ENCODE measurements at places on chromosomes 12 and 14. TPM values are rescaled to one million over a fixed set of nuclear protein-coding genes. Genes with fewer than 3 reads are reported as not detected.

Gene ZNF384
- polyA plus RNA-seq: 86.3 TPM

Gene RIN3
- 15.6 TPM for polyA plus RNA-seq

Gene SLC25A21
- polyA plus RNA-seq: 0.58 TPM

Gene GPRC5D
- polyA plus RNA-seq: 2.4 TPM

Gene TAS2R8
- not detected for polyA plus RNA-seq

Gene GLS2
- polyA plus RNA-seq: 1.5 TPM

Gene TCL1B
- 0.03 TPM for polyA plus RNA-seq

Gene PPFIA2
- 2.4 TPM for polyA plus RNA-seq

Data from large intestine (tissue), 12 donors.